ENCODE measurements at places on chromosomes 16 and 17.

DNA sequence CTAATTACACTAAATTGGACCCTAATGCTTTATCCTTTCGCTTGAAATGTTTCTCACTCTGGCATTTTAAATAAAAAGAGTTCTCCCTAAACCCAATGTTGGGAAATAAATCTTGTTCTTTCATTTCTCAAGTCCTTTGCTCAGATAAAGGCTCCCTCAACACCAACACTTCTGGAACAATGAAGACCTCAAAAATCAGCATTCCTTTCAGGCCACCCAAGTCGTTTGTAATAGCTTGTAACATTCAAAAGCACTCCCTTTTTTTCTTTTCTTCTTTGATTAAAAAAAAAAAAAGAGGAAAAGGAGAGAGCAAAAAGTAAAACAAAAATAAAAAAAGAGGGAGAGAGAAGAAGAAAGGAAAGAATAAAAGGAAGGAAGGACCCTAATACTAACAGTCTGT lies 23.3 kb upstream of the FOXJ1 start:
- DNase-seq = no peak

DNA sequence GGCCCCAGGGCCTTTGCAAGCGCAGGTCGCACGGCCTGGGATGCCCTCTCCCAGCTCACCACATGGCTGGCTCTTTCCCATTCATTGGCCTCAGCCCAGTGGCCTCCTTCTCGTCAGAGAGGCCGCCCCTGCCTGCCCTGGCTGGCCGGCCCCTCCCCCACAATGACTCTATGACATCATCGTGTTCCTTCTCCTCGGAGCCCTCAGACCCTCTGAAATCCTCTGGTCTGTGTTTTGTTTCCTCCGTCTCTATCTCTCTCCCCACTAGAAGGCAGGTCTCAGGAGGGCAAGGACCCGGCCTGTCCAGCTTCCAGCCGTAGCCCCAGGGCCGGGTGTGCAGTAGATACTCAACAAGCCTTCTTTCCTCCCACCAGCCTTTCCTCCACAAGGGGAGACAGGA lies 164.8 kb upstream of the FOXF1 start:
- no peak for DNase-seq

- peak; percentile 22 for DNase-seq
These were observed 526 bp downstream of the MOSMO start for GRCh38 chr16:22008215-22009059.

DNA sequence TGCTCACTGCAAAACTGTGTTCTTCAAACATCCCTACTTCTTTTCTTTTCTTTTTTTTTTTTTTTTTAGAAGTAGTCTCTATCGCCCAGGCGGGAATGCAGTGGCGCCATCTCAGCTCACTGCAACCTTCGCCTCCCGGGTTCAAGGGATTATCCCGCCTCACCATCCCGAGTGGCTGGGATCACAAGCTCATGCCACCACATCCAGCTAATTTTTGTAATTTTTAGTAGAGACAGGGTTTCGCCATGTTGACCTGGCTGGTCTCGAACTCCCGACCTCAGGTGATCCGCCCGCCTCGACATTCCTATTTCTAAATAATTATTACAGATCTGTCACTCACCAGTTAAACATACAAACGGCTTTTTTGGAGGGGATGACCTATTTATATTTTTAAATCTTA lies 1.0 kb upstream of the RNASEK start:
- no peak for DNase-seq

GRCh38 chr17:15171167-15172047 lies 93.7 kb downstream of the PMP22 start:
- peak; percentile 8 for DNase-seq
